Activated naive CD4-positive, alpha-beta T cell (primary cell): ENCODE measurements at places on chromosomes 3 and 15.

DNA sequence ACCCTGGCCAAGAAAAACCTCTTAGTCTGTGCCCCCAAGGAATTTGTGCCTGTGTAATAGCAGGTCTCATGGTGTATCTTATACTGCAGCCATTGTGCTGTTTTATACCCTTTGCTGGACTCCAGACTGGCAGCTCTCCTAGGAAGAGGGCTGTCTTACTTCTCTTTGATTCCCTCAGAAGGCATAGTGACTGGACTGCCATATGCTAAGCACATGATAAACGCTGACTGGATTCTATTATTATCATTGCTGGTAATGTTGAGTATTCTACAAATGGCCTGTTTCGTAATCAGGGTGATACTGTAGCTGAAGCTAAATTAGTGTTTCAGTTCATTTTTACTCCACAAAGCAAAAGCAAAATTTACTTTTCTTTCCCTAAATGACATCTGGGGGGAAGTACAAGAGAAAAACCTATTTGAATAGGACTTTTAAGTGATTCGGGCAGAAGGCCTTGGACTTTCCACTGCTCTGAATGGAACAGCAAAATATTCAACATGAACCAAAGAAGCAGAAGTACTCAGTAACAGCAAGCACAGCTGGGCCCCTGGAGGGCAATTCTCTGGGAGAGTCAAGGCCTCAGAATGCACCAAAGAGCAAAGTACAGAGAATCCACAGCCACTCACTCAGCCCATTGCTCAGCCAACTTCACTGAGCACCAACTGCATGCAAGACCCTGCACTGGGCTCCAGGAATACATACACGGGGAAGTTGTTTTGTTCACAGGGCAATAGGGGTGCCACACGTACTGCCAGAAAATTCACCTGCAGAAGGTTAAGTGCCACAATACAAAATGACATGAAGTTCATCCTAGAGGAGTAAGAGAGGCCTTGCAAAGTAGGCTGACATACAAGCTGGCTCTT is 7.9 kb upstream of the BCL2A1 start:
- no peak for DNase-seq

DNA sequence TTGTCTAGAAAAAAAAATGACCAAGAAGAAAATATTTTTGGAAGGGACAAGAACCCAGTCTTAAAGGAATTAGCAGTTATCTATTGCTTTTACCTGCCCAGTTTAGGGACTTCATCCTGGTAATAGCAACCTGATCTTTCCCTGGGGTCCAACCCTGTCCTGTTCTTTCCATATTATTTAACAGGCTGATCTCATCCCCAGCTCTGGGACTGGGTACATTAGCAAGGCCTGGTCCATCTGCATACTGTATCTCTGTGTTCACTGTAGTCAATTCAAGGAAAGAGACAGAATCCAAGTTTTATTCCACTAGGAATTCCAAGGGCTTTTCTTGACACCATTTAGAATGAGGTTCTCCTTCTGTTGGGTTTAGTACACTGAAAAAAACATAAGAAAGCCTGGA is 191.7 kb upstream of the GADL1 start:
- DNase-seq, result no peak

DNA sequence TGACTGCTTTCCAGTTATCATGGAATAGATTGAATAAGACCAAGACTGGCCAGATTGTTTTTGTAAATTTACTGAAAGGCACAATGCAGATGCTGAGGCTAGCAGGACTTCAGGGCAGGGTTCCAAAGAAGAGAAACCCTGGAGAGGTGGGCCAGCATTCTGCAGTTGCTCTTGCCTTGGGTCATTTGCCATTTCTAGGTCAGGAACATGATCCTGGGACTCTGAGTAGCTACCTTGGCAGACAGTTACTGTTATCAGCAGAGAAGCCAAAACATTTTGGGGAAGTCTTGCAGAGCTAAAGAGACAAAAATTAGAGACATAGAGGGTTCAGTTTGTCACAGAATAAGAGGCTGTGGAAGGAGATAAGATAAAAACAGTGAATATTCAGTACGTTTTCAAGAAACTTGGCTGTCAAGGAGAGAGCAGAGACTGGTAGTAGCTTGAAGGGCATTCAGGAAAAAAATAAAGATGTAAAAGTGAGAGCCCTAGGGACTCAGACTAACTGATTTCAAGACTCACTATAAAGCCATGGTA is 46.8 kb upstream of the MYRIP start:
- DNase-seq, result no peak

GRCh38 chr15:97745481-97746071 is 214.9 kb upstream of the ARRDC4 start:
- DNase-seq, result no peak

GRCh38 chr15:99514306-99514705 is 51.5 kb upstream of the MEF2A start:
- DNase-seq, result no peak

DNA sequence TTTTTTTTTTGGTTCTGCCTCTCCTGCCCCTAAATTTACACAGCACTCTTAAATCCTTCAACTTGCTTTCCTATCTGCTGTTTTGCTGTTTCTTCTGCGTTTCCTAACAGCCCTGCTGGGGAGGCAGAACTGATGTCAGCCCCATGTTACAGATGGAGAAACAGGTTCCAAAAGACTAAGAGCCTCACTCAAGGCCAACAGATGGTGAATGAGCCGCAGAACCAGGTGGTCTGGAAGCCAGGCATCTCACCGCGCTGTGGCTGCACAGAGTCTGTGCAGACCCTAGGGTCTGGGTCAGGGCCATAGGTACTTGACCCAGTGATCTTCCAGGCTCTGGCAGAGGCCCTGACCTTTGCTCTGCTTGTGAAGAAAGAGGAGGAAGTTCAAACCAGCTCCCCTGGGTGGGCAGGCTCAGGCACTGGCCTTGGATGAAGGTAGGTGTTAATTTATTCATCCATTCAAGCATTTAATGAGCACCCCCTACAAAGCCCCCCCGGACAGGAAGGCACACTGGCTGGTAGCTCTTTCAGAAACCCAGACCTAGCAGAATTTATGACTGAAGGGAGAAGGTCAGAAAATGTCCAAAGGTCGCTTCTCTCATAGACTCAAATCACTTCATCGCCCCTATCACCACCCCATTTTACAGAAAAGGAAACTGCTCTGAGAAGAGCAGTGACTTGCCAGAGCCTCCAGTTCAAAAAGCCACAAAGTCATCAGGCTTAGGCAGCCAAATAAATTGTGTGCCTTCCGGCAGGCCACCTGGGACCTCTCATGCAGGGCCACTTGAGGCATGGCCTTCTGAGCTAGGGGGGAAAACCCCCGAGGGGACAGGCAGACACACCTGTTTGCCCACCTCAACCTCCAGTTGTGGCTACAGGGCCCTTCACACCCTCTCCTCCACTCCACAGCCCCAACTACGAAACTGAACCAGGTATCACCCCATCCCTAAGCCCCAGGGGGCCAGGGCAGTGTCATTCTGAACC is 2.7 kb downstream of the CHDH start:
- DNase-seq, result no peak
